Astrocyte of the cerebellum (primary cell): ENCODE measurements at places on chromosomes 4 and X.

DNA sequence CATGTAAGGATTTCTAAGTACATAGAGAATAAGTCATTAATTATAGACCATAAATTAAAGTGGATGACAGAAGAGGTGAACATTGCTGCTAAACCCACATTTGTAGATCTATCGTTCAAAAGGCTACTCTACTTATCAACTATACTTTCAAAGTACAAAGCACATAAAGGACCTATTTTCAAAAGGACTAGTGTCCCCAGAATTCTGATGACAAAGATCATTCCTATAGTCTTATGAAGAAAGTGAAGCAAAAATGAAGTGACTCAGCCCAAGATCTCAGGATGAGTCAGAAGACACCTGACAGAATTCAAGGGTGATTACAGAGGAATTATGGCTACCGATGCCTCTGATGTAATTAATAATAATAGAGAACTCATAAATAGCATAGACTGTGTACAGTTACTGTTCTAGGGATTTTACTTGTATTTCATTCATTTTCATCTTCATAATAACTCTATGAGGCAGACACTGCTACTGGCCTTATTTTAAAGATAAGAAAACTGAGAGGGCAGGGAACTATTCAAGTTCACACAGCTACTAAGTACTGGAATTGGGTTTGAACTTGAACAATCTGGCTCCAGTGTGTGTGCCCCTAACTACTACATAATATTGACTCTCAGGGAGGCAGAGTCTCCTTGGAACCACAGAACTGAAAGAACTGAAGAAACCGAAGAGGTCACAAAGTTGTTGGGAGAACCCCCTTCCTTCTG, 17.1 kb downstream of the USP46 start:
- DNase-seq = no peak

- no peak for DNase-seq
Observed at GRCh38 chrX:70437921-70438665, 6.5 kb upstream of the DLG3 start.

DNA sequence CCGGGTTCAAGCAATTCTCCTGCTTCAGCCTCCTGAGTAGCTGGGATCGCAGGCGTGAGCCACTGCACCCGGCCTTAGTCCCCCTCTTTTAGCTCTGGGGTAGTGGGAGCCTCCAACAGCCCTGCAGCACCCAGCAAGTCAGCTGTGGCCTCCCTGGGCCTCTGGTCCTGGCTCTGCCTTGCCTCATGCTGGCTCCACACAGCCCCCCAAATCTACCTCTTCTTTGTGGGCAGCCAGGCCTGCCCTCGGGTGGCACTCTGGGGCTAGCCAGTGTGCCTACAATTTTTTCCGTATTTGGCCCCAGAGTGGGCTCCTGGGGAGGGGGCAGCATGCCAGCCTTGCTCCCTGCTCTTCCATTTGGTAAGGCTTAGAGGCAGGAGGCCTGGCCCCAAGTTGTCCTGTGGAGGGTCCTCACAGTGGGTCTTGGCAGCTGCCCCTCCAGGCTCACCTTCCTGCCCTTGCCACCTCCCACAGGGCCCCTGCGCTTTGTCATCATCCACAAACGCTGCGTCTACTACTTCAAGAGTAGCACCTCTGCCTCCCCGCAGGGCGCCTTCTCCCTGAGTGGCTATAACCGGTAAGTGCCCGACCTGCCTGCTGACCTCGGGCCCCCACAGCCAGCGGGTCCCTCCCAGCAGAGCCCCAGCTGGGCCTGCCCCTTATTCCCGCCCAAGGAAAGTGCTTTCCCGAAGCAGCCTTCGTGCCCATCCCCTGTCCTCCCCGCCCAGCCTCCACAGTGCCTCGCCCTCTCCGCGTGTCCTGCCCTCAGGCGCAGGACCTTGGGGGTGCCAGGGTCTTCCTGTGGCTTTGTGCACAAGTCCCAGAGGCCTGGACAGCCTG, 21.0 kb upstream of the ADD1 start:
- DNase-seq = no peak

DNA sequence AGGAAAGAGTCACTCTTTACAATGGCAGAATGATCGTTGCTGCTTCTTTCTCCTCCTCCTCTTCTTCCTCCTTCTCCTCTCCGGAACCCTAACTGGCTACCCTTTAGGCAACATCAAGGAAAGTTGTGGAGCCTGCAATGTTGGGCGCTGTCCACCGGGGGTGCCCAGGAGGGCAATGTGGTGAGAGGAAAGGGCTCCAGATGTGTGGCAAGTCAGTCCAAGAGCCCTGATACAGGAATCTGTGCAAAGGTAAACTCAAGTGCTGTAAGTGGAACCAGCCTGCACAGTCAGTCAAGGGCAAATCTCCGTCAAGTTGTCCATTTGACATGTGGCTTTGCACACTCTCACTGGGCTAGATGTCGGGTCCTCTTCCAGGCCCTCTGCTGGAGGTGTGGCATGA, 2.8 kb downstream of the RTL5 start:
- no peak for DNase-seq

GRCh38 chr4:25378437-25378743, 1.3 kb downstream of the ANAPC4 start:
- DNase-seq = no peak

DNA sequence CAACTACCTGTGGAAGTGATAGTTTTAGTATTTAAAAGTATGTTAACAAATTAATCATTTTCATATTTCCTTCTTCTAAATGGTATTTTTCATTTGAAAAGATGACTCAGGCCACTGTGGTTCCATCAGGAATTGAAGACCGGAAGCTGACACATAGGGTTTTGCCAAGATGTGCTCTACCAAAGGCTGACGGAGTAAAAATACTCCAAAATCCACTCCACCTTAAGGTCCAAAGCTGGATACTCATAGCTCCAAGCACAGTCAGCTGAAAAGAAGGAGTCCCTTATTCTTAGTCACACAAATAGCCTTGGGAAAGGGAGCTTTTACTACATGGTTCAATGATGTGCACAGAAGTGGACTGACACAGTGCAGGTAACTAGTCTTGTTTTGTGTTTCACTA, 472.0 kb downstream of the ARAP2 start:
- DNase-seq = no peak

DNA sequence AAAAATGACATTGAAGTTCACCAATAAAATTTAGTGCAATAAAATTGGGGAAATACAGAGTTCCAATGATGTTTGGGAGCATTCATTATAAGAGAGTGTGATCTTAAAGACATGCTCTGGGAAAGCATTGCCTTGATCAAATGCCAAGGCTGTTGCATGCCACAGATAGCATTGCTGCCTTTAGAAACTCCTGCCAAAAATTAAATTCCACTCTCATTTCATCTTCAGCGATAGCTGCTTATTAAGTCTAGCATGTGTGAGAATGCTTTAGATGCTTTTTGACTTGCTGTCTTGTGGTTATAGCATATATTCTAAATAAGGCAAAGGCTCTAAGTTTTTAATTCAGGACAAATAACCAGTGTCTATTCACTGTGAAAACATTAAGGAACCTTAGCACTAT, 49.3 kb downstream of the NPNT start:
- DNase-seq = peak; percentile 78

GRCh38 chr4:76896614-76897535, 1.1 kb downstream of the SOWAHB start:
- DNase-seq = no peak

- no peak for DNase-seq
Observed at GRCh38 chr4:101269682-101270081, 77.6 kb downstream of the PPP3CA start.

- no peak for DNase-seq
Observed at GRCh38 chr4:128380306-128380705, 92.7 kb upstream of the PGRMC2 start.

DNA sequence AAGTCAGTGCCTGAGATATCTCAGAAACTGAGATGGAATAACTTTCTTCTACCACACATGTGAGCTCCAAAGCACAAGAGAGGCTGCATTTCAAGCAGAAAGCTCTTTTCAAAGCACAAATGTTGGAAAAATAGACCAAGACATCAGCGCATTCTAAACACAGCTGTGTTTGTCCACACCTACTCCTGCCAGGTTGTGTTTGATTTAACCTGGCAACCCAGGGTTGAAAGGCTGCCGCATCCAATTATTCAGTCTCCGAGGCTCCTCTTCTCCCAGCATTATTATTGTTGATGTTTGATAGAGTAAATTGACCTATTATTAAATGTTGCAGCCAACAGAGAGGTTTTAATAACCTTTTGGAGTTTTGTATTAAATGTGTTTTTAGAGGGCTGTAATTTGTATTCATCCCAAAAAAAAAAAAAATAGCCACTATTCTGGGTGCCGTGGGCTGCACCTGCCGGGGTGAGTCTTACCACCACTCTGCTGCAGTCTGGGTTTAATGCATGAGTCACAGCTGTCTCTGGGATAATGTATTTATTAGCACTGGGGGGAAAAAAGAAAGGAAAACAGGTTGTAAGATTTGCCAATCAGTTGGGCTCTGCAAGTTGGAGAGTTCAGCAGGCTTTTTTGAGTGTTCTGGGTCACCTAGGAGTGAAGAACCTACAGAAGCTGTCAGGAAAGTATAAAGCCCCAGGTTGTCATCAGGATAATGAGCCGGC, 105.2 kb upstream of the NOCT start:
- no peak for DNase-seq

DNA sequence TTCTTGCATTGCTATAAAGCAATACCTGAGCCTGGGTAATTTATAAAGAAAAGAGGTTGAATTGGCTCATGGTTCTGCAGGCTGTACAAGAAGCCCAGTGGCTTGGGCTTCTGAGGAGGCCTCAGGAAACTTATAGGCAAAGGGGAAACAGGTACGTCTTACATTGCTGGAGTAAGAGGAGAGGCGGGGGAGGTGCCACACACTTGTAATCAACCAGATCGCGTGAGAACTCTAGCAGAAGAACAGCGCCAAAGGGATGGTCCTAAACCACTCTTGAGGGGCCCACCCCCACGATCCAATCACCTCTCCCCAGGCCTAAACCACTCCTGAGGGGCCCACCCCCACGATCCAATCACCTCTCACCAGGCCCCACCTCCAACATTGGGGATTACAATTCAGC, 50.6 kb upstream of the SHOX start:
- no peak for DNase-seq

DNA sequence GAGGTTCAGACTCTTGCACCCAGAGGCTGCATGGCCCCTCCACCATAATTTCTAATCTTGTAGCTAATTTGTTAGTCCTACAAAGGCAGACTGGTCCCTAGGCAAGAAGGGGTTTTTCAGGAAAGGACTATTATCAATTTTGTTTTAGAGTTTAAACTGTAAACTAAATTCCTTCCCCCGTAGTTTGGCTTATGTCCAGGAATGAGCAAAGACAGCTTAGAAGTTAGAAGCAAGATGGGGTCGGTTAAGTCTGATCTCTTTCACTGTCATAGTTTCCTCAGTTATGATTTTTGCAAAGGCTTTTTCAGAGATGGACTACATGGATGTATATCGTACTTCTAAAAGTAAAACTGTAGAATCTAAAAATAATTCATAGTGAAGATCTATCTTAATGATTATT, 258.1 kb upstream of the IL1RAPL1 start:
- DNase-seq = no peak

DNA sequence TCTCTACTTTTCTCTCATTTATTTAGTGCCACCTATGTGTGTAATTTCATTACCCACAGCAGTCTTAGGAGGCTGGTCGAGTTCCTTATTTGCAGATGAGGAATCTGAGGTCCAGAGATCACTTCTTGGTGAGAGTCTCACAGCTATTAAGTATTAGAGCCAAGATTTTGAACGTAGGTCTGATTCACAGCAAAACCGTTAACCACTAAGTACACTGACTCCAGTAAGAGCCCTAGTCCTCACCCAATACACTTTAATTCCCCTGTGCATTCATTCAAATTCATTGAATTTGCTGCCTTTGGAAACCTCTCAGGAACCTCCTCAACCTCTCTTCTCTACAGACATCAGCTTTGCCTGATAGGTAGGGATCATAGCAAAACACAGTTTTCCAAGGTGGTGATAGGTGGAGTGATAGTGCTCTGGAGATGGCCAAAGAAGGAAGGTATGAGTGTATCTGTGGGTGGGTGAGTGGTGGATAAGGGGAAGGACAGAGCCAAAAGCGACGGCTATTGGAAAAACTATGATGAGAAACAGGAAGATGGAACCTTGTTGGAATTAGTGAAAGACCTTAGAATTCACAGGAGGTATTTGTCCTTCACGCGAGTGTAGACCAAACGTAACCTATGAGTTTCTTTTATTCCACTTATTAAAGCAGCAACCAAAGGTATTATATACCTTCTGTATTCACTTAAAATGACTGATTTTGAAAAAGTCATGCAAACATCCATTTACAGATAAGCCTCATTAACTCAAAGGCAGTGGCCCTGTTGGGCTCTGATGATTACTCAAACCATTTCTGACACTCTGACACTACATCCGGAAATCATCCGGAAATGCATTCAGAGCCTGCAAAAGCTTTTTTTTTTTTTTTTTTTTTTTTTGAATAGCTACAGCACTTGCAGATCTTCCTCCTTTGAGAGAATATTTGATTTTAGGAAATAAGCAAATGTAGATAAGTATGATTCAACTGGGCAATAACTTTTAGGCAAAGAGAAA, 6.3 kb downstream of the FMR1 start:
- no peak for DNase-seq

DNA sequence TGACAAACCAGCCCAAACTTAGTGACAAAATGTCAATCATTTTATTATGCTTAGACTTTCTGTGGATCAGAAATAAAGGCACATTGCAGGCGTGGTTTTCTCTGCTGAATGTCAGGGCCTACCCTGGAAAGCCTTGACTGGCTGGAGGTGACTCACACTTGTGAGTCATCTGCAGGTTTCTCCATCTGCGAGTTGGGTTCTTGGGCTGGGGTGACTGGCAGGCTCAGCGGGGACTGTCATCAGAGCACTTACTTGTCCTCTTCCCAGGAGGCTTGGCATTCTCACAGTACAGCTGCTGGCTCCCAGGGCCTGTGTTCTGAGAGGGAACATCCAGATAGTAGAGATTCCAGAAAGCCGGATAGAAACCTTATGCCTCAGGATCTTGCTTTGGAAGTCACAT, 153.8 kb upstream of the AGA start:
- DNase-seq = peak; percentile 22

DNA sequence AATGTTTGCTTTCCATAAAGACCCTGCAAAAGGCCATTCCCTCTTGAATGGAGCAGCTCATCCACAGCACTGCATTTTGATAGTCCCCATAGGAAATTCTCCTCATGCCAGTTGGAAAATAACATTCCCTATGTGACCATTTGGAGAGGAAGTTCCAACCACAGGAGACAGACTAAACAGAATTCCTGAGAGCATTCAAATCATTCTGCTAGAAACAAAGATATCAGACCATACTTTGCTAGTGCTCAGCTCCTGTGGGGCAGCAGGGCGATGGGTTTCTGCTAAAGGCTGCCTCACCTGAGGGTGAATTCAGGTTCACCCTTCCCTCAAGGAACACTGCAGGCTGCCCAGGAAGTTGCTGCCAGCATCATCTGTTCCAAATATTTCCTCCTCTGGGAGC, 58.8 kb downstream of the LNX1 start:
- no peak for DNase-seq

DNA sequence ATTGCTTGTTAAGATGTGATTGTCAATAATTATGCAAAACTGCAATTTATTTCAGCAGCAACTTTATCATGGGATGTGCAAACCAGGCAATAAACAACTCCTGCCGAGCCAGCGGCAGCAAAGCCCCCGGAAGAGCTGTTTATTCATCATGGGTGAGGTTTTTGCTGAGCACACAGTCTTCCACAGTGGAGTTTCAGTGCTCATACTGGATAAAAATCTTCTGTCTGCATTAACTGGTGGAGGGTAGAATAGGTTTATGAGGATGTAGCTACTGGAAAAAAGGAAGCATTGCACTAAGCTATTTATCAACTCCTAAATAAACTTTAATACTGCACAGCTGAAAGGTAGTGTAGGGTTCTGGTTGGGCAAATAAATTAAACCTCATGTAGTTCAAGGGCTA, 557.4 kb upstream of the FTHL17 start:
- DNase-seq = no peak
